Stimulated activated CD4-positive, alpha-beta T cell treated with anti-CD3 and anti-CD28 coated beads, TNF-alpha, amount 100 ng/mL, for 48 hours (primary cell): ENCODE measurements at places on chromosomes 6 and 20.
A peak's percentile ranks its signal among the peaks of the same experiment; 100 is the strongest.

GRCh38 chr6:27138837-27139755 lies 108.4 kb upstream of the PRSS16 start:
- peak; percentile 66 for DNase-seq

DNA sequence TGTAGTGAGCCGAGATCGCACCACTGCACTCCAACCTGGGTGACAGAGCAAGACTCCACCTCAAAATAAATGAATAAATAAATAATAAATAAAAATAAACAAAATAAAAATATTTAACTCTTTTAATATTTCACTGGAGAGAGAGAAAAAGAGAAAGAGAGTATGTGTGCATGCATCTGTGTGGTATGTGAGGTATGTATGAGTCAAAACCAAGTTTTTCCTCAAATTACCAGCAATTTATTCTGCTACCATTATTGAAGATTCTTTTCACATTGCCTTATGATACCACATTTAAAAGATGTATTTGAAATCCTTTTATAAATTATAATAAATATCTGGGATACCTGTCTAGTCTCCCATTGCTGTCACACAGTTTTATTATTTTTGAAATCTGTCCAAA lies 122.1 kb downstream of the CD164 start:
- no peak for DNase-seq

GRCh38 chr20:23244916-23245552 lies 105.6 kb upstream of the NXT1 start:
- DNase-seq = no peak

- DNase-seq = no peak
These were observed 87.9 kb upstream of the ZNF217 start for GRCh38 chr20:53681352-53682212.

GRCh38 chr6:132391391-132392269 lies 9.6 kb downstream of the MOXD1 start:
- no peak for DNase-seq

- DNase-seq = no peak
These were observed 29.8 kb downstream of the TENT5A start for GRCh38 chr6:81722506-81723223.

DNA sequence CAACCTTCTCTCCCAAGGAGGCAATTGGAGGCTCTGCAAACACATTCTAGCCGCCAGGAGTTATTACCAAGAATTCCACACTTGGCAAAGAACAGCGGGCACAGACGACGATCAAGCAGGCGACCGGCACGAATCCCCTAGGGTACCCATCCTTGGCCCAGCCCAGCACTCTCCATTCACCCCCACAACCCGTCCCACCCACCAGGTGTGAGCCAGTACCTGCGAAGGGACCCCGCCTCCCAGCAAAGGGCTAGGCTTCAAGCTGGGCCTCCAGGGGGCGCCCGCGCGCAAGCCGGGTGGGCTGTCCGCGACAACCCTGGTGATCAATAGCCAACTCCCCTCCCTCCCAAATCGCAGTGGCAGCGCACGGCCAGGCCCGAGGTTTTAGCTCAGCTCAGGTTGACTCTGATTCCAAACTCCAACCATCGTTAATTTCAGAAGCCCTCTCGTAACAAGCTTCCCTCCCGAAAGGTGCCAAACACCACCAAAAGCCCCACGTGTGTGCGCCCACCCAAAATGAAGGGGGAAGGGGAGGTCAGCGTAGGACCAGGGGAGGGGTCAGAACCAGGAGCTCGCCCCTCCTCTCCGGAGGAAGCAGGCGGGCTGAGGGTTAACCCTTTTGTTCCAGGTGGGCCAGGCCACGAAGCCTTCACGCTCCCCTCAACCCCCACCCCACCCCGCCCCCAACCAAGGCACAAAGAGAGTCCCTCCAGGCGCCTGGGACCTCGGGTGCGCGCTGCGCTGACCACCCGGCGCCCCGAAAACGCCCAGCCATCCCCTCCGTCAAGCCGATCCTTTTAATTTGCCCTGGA lies 2.1 kb downstream of the SALL4 start:
- DNase-seq = peak; percentile 68

- DNase-seq = peak; percentile 52
These were observed 93.1 kb downstream of the PRND start for GRCh38 chr20:4814696-4815252.

GRCh38 chr6:148217051-148217450 lies 125.6 kb upstream of the SASH1 start:
- no peak for DNase-seq

GRCh38 chr6:152189736-152190135 lies 382.3 kb downstream of the ESR1 start:
- no peak for DNase-seq
